ENCODE measurements at places on chromosomes 2 and 18. TPM values are rescaled to one million over a fixed set of nuclear protein-coding genes. Genes with fewer than 3 reads are reported as not detected.

GRCh38 chr2:26570083-26570430 lies 71.1 kb downstream of the CIB4 start:
- DNase-seq, result no peak

DNA sequence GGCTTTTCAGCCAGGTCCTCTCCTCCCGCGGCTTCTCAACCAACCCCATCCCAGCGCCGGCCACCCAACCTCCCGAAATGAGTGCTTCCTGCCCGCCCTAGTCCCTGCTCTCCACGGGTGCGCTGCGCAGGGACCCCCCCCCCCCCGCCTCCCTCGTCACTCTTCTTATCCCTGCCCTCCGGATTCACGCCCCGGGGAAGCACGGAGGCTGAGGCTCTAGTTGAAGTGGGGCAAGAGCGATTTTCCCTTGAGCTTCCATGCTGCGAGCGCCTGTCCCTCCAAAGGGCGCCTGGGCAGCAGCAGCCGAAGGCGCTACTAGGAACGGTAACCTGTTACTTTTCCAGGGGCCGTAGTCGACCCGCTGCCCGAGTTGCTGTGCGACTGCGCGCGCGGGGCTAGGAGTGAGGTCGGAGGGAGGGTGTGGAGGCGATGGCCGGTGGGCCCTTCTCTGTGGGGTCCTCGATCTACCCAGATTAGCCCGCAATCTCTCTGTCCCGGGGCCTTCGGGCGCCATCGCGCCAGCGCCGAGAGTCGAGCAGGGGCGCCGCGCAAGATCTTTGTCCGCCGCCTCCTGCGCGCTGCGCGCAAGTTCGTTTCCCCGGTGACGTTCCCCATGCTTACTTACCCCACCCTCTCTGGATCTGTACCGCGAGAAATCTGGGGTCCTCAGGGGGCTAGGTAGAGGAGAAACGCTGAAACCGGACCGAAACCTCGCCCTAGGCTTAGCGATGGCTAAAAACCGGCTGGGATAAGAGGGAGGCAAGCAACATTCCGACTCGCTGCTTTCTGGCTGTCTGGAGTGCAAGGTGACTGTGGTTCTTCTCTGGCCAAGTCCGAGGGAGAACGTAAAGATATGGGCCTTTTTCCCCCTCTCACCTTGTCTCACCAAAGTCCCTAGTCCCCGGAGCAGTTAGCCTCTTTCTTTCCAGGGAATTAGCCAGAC lies 677 bp downstream of the GAD1 start:
- no peak for DNase-seq

DNA sequence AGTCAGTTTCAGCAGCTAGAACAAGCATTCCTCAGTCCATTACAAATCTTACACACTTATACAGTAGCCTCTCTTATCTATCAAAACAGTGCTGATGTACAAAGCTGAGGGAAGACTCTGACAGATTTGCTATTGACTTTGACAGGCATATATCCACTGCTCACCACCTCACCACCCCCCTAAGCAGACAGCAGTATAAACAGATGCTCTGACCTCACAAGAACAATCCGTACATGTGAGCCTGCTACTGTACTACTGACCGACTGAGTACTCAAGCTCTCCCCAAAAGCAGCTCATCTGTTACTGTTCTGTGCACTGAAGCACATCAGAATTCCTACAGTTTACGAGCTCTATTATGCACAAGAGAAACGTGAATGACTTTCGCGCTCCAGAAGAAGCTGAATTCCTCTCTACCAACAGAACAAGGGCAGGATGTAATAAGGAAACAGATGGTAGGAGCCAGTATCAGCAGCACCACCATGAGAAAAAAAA lies 95.6 kb upstream of the PDE1A start:
- no peak for DNase-seq

GRCh38 chr2:223418131-223418530 lies 184.0 kb downstream of the SCG2 start:
- DNase-seq, result no peak

GRCh38 chr2:85605406-85606115 lies 3.1 kb upstream of the TMEM150A start:
- no peak for DNase-seq

GRCh38 chr18:48715711-48716361 lies 177.0 kb downstream of the CTIF start:
- no peak for DNase-seq

GRCh38 chr2:217798743-217799562 lies 203.8 kb downstream of the TNS1 start:
- DNase-seq, result peak; percentile 15

GRCh38 chr18:68847219-68847837 lies 49.4 kb downstream of the CCDC102B start:
- no peak for DNase-seq

- no peak for DNase-seq
Observed at GRCh38 chr2:209062210-209062609, 361.6 kb upstream of the MAP2 start.

- no peak for DNase-seq
Observed at GRCh38 chr2:168397629-168398028, 58.4 kb upstream of the CERS6 start.

DNA sequence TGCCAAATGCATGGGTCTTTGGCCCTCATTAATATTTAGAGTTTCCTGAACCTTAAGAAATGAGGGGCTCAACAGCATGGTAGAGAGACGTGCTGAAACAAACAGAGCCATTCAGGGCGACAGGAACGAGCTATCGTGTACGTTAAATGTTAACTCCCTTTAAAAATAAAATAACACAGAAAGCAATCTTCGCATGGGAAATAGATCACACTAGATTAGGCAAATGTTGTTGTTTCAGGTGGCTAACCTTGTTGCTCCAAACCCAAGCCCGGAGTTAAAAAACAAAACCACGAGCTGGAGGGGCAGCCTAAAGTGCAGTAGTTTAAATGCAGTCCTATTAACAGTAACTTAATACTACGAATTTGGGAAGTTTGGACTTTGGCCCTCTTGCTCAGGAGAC lies 177.4 kb upstream of the TRIB2 start:
- no peak for DNase-seq

DNA sequence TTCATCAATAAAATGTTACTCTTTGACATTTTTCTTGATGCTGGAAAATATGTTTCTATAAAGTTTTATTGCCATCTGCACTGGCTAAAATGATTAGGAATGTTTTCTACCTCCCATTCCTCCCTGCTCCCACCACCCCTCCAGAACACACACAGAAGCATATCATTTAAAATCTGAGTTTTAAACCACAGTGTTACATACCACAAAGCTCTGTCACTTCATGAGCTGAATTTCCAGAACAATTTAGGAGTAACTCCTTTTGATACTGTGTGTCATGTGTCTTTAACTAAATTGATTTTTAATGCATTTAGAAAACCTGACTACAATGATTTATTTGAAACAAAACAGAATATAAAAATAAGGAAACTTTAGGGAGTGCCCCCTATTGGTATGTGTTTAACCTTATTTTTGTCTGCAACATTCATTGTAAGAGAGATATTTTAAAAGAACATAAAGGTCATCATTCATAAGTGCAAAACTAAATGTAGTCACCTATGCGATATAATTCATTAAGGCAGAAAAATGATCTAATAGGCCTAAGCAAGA lies 52.0 kb downstream of the FEZ2 start:
- no peak for DNase-seq

- no peak for DNase-seq
Observed at GRCh38 chr2:229388731-229389130, 117.6 kb upstream of the PID1 start.

DNA sequence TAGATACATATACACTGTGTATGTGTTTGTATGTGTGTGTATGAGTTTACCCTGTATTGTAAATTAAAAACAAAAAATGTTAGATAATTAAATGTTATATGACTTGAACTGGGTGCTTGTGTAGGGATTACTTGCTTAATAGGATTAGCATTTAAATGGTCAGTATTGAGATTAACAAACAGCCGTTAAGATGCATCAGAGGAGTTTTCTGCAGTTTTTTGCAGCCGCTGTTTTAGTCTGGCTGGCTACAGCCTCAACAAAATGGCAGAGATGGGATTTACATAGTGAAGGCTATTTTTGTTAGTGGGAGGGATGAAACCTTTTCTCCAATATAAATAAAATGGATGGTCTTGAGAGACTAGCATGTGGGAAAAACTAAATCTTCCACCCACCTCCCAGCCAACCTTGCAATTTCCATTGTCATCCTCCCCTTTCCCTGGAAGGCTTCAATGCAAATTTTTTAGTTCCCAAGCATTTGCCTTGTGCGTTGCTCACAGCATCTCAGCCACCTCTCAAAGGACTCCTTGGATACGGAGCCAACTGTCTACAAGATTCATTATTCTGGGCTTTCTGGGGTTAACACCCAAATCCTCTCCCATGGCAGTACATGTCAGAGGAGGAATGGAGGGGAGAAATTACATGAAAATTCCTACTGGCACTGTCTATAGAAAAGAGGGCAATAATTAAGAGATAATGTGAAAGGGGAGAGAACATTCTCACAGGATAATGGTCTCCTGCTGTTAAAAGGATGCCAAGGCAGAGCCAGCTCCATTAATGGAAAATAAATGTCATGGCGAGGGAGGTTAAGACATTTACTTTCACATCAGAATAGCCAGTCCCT lies 351.9 kb downstream of the CDH2 start:
- DNase-seq, result no peak

Gene DPP10
- total RNA-seq, result not detected

Gene PTPRN
- 1.0 TPM for total RNA-seq

Gene ST6GAL2
- total RNA-seq, result 0.13 TPM

Gene STPG4
- 0.63 TPM for total RNA-seq

Gene IL1F10
- not detected for total RNA-seq

Gene MRPL44
- total RNA-seq, result 18.8 TPM

Gene ELOA2
- total RNA-seq, result not detected

Gene RUFY4
- total RNA-seq, result 0.60 TPM

Gene CPS1
- total RNA-seq, result 2.3 TPM

Gene CYP1B1
- total RNA-seq, result 45.8 TPM

All from omental fat pad (tissue), 4 donors.